Substantia nigra (tissue), 51 donors: ENCODE measurements at places on chromosomes 3 and 15.

- DNase-seq: no peak
These were observed 60.2 kb upstream of the RAB6B start for GRCh38 chr3:133955892-133956291.

DNA sequence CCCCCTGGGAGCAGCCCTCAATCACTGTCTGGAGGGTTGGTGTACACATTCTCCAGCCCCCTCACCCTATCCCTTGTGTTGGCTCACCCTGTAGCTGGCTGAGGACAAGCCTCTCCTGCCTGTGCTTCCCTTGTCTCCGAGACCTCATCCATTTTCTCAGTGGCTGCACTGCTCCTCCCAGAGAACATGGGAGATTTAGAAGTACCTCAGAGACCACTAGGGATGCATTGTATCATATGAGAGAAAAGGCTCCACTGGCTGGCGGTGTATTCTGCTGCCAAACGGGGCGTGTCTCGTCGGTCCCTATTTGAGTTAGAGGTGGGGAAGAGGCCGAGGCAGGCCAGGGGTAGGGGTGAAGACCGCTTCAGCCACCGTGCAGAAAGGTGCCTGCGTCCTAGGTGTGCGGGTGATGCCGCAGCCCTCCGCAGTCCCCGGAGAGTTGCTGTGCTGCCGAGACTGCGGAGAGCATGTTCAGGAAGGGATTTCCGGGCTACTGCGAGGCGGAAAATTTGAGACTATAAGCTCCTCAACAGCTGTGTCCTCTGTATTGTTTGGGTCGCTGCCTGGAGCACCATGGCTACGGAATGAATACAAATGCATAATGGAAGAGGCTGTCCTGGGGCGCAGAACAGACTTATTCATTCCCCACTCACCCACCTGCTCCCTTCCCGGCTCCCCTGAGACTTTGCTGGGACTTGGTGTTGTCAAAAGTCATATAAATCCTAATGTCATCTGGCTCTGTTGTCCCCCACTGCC lies 43.8 kb downstream of the SPSB4 start:
- no peak for DNase-seq

- DNase-seq: no peak
These were observed 55.5 kb downstream of the CLEC3B start for GRCh38 chr3:45081506-45082141.

DNA sequence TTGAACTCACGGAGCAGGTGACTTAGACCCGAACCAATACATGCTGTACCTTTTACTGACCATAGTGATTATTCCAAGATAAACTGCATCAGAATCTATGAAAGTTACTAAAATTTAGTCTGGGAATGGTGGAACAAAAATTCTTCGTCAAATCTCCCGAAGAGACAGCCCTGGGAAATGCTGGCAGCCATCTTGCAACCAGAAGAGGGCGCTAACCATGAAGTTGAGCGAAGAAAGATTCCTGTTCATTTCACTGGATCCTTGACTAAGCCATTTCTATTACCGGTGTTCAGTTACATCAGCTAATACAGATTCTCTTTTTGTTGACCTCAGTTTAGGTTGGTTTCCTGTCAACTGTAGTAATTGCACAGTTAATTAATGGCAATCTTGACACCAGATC lies 199.6 kb downstream of the SLC9A9 start:
- DNase-seq: no peak

- DNase-seq: no peak
These were observed 20.9 kb upstream of the SPSB4 start for GRCh38 chr3:141030296-141030695.

DNA sequence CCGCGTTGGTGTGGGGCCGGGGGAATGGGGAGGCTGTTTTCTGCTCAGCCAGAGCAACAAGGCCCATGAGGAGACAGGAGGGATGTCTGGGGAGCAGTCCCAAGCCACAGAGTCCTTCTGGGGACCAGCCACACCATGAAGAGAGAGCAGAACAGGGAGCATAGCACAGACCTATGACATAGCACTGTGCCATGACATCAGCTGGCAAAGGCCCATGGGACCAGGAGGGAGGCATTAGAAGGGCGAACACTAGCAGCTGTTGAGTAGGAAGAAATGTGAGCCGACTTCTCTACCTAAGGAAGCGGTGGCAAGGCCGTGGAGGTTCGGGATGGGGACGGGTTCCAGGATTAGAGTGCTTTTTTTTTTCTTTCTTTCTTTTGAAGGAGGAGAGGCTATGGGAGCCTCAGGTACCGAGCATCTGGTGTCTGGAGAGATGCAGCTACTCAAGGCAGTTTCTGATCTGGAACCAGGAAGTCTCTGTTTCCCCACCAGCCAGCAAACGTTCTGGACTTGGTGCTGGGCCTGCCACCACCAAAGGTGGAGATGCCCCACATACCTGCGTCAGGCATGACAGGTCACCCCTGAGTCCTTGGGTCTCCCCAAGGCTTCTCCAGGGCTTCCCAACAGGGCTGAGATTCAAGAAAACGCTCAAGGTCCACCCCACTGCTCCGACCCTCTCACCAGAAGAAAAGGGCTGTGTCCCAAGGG lies 77.3 kb upstream of the CGNL1 start:
- no peak for DNase-seq
